ENCODE measurements at places on chromosomes 7 and 10.

- no peak for DNase-seq
These were observed 26.4 kb downstream of the FBXW4 start for GRCh38 chr10:101668566-101668965.

GRCh38 chr7:47358944-47359588 is 222.8 kb downstream of the TNS3 start:
- DNase-seq, result no peak

- DNase-seq, result no peak
These were observed 149.8 kb downstream of the DGKI start for GRCh38 chr7:137696988-137697387.

GRCh38 chr10:53597835-53598251 is 825.3 kb upstream of the MBL2 start:
- DNase-seq, result no peak

GRCh38 chr7:139827042-139827441 is 2.0 kb upstream of the TBXAS1 start:
- DNase-seq, result peak; percentile 9

DNA sequence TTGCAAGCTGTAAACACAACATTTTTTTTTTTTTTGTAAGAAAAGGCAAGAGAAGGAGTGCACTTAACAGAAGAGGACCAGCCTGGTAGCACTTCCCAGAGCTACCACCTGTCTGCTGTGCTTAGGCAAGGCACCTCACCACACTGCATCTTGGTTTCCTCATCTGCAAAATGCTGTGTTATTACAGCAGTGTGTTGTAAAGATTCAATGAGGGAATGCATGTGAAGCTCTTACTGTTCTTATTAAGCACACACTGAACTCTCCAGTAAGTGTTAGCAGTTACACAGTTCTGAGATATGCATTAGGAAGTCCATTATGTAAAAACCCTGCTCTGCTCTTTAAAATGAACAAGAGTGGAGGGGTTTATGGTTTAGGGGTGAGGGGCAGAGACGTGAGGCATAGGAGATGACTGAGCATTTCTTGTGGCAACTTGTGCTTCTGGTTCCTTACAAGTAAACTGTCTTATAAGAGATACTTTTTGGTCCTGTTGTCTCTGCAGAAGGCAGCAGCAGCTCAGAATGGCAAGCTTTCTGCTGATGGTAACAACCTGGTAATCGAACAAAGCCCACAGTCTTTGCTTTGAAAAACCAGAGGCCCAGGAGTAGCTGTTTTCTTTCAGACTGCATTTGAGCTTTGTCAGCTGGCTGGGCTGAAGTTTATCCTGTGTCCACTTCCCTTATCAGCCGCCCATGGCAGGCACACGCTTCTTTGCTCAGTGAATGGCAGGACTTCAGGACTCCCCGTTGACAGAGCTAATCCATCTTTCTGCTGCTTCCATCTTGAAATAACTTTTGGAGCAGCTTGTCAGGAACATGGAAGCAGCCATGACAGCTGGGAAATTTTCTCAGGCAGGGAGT is 98.8 kb upstream of the BMPER start:
- no peak for DNase-seq

GRCh38 chr10:44051584-44052385 is 333.1 kb downstream of the CXCL12 start:
- DNase-seq, result no peak

GRCh38 chr10:60497364-60497763 is 107.7 kb upstream of the ANK3 start:
- DNase-seq, result no peak

- DNase-seq, result no peak
These were observed 16.2 kb downstream of the CCDC3 start for GRCh38 chr10:12985347-12985746.

DNA sequence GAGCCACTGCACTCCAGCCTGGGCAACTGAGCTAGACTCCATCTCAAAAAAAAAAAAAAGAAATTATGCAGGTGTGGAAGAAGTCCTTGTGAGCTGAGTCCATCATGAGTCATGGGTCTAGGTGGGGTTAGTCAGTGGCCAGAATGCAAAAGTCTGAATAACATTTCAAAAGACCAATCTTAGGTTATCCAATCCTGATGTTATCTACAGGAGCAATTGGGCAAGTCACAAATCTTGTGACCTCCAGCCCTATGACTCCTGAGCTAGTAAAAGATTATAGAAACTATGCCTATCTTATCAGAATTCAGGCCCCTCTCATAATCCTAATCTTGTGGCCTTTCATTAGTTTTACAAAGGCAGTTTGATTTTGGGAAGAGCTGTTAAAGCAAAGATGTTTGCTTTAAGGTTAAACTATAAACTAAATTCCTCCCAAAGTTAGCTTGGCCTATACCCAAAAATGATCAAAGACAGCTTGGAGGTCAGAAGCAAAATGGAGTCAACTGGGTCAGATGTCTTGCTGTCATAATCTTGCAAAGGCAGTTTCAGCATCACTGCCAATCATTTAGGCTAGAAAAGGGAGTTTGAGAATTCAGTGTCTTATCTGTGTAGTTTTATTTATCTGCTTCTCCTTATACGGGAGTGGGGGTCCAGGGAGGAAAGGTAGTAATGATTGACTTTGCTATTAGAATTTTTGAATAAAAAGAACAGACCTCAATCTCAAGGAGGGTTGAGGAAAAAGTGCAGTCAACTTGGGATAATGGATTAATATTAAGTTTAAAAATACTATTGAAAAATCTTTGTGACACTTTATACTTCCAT is 71.2 kb upstream of the TRIM24 start:
- DNase-seq, result no peak

- DNase-seq, result no peak
These were observed 179.2 kb upstream of the BET1 start for GRCh38 chr7:94183289-94183749.

- no peak for DNase-seq
These were observed 96.3 kb downstream of the RNF216 start for GRCh38 chr7:5685205-5685604.

DNA sequence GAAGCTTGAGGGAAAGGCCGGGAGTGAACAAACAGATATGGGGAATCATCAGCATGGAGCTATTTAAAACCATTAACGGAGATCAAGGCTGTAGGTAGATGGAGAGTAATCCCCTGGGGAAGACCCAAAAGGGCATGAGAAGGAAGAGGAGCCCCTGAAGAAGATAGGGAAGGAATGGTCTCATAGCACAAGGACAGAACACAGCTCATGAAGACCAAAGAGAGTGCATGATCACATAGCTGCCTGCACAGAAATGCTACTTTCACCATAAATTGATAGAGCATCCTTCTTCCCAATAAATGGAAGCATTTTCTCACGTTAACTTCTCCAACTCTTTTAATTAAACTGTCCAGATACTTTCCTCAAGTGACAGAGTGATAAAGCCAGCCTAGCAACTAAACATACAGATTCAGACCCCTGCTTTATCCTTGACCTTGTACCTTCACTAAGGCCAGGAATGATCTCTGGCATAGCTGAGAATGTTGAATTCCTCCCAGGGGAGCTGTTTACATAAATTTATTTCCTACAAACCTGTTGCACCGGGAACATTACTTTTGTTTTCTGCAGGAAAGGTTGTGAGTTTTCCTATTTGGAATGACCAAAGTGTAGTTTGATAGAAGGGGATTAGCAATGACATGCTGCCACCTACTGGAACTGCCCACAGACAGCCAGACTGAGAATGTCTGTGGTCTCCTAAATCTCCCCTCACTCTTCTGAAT is 110.8 kb upstream of the LRGUK start:
- DNase-seq, result peak; percentile 3

DNA sequence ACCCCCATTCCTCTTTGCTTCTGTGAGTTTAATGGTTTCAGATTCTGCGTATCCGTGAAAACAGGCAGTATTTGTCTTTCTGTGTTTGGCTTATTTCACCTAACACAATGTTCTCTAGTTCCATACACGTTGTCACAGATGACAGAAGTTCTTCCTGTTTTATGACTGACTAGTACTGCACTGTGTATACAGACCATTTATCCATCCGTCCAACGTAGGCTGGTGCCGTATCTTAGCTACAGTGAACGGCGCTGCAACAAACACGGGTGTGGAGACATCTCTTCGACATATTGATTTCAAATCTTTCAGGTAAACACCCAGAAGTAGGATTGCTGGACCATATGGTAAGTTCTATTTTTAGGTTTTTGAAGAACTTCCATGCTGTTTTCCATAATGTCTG is 181.7 kb downstream of the PARD3 start:
- no peak for DNase-seq

GRCh38 chr10:67017218-67017617 is 91.4 kb downstream of the LRRTM3 start:
- no peak for DNase-seq

DNA sequence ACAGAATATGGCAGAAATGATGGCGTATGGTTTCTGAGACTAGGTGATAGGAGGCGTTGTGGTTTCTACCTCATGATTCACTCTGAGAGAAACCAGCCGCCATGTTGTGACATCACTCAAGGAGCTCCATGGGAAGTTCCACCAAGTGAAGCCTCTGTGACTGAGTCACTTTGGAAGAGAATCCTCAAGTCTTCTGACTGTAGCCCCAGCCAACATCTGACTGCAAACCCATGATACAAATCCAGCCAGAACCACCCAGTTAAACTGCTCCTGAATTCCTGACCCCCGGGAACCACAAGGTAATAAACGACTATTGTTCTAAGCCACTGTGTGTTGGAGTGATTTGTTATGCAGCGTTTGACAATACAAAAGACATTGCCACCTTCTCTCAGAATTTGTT is 91.1 kb upstream of the CARD11 start:
- DNase-seq, result no peak
